NCI-H187 treated with DMSO at 0.1 percent for 48 hours (cell line): ENCODE measurements at places on chromosomes 3 and 15.

GRCh38 chr3:29331035-29331434 is 50.2 kb downstream of the RBMS3 start:
- DNase-seq: no peak

DNA sequence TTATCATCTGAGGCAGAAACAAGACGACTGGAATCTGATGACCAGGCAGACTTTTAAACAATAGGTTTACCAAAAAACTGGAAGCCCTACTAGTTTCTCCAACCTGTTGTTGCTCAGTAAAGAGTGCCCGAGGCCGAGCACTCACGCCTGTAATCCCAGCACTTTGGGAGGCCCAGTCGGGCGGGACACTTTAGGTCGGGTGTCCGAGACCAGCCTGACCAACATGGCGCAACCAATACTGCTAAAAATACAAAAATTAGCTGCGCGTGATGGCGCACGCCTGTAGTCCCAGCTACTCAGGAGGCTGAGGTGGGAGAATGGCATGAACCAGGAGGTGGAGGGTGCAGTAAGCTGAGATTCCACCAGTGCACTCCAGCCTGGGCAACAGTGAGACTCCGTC is 1.1 kb upstream of the WDR5B start:
- DNase-seq: no peak

DNA sequence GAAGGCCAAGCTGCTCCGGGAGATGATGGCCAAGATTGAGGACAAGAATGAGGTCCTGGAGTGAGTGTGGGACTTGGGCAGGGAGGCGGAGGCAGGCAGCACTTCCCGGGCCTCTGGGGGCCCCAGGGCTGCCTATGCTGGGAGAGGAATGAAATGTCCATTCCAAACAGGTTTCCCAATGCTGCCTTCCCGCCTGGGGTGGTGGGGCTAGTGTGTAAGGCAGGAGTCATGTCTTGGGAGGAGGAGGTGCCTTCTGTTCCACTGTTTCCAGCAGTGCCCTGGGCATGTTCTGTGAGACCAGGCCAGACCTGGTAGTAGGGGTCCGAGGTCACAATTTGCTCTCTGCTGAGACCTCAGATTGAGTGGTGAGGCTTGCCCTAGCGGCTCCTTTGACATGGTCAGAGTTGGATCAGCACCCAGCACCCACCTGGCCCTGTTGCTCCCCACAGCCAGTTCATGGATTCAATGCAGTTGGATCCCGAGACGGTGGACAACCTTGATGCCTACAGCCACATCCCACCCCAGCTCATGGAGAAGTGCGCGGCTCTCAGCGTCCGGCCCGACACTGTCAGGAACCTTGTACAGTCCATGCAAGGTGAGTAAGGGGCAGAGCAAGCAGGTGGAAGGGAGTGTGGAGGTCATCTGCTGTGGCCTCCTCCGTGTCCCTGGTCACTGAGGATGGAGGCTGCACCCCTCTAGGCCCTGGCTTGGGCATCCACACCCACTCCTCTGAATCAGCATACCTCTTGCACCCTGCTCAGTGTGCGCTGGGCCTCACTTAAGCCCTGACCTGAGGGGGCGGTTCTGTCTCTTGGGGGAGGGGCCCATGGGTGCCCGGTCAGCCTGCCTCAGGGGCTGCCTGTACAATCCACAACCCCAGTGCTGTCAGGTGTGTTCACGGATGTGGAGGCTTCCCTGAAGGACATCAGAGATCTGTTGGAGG is 27.3 kb downstream of the PTPN23 start:
- no peak for DNase-seq

DNA sequence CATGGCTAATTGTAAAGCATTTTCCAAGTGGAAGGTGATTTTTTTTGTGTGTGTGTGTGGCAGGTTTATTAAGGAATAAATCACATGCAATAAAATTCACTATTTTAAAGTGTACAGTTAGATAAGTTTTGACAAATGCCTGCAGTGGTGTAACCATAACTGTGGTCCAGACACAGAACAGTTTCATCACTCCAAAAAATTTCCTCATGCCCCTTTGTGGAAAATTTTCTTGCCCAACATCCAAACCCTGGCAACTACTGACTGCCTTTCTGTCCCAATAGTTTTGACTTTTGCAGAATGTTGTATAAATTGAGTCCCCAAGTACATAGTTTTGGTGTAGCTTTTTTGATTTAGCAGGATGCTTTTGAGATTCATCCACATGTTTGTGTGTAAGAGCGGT is 135.1 kb upstream of the KLHL25 start:
- no peak for DNase-seq

DNA sequence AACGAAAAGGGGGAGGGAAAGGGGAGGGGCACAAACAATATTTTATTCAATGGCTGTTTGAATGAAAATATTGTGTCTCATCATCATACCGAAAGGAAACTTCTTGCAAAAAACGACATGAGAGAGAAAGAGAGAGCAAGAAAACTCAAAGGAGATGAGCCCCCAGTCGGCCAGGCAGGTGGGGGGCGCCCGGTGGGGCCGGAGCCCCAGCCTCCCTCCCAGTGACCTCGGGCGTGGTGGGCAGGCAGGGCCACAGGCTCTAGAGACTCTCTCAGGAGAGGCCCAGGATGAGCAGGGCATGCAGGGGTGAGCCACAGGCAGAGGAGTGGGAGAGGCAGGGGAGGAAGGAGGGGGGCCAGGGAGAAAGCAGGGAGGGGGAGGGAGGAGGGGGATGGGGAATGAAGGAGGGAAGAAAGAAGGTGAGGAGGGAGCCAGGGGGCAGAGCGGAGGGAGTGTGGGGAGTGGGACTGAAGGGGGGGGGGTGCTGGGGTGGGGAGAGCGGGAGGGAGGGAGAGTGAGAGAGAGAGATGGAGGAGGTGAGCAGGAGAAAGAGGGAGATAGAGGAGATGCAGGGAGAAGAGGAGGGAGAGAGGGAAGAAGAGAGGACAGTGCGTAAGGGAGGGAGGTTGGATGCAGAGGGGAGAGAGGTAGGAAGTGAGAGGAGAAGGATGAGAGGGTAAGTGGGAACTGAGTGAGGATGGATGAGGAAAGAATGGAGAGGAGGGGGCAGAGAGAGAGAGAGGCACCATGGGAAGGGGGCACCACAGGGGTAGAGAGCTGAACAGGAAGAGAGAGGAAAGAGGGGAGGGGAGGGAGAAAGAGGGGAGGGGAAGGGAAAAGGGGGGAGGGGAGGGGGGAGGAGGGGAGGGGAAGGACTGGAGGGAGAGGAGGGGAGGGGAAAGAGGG is 14.1 kb upstream of the TMEM115 start:
- DNase-seq: no peak

- no peak for DNase-seq
These were observed 18.3 kb downstream of the ANP32A start for GRCh38 chr15:68802373-68802772.

DNA sequence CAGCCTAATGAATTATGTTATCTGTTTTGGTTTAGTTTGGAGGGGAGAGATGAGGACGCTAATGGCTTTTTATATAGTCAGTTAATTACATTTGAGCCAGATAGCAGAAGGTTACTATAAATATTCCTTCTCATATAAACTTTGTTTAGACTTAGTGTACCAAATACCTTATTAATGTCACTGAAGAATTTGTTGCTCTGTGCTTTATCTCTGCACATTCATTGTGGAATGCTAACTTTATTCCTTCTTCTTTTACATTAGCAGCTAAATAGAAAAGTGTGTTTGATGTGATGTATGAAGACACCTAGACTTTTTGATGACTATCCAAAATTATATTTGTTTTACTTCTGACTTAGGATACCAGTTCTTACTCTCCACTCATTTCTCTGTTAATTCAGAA is 105.2 kb downstream of the EPHA3 start:
- DNase-seq: no peak

DNA sequence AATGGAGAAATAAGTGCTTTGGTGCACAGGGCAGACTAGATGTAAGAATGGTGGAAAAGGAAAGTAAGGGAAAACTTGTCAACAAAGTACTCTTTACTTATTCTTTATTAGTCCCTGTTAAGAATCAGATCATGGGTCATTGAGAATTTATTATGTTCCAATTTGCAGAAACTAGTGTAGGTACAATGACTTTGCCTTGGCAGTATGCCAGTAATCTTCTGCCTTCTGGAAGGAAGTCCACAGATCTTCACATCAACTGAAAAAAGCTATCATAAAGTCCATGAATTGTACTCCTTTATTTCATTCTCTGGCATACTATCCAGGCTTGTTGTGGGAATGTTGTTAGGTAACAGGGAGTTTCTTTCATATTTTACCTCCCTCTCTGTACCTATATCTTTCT is 88.2 kb upstream of the FLNB start:
- DNase-seq: no peak

- no peak for DNase-seq
These were observed 743.5 kb upstream of the ARPP21 start for GRCh38 chr3:34895841-34896240.

DNA sequence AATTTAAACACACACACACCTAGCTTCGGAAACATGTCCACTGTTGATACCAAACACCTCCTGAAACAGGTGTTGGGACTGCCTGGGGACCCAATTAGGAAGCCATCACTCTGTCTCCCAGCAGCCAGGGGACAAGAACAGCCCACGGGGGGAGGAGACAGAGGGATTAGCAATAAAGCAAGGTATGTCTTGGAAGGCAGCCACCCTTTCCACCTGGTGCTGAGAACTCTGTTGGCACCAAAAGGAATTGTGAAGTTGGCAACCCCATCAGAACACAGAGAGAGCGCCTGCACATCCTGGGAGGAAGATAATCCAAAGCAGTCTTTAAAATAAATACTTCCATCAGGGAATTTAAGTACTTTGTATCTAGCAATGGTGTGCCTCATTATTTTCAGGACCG is 111.0 kb downstream of the ADAMTS17 start:
- no peak for DNase-seq

GRCh38 chr3:55367384-55367783 is 119.7 kb downstream of the WNT5A start:
- no peak for DNase-seq

- no peak for DNase-seq
These were observed 62.7 kb downstream of the SNRK start for GRCh38 chr3:43348852-43349574.

DNA sequence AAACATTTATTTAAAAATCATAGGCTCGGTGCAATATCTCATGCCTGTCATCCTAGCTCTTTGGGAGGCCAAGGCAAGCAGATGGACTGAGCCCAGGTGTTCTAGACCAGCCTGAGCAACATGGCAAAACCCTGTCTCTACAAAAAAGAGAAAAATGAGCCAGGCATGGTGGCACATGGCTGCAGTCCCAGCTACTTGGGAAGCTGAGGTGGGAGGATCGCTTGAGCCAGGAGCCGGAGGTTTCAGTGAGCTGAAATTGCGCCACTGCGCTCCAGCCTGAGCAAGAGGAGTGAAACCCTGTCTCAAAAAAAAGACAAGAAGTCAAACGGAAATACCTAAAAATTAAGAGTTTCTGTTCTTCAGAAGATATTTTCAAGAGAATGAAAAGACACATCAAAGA is 122.3 kb downstream of the RSL24D1 start:
- no peak for DNase-seq

GRCh38 chr15:65385870-65386258 is 8.1 kb upstream of the IGDCC3 start:
- no peak for DNase-seq

- no peak for DNase-seq
These were observed 115.2 kb upstream of the TP63 start for GRCh38 chr3:189516039-189516438.

- no peak for DNase-seq
These were observed 154.3 kb downstream of the RBPMS2 start for GRCh38 chr15:64621056-64621455.

DNA sequence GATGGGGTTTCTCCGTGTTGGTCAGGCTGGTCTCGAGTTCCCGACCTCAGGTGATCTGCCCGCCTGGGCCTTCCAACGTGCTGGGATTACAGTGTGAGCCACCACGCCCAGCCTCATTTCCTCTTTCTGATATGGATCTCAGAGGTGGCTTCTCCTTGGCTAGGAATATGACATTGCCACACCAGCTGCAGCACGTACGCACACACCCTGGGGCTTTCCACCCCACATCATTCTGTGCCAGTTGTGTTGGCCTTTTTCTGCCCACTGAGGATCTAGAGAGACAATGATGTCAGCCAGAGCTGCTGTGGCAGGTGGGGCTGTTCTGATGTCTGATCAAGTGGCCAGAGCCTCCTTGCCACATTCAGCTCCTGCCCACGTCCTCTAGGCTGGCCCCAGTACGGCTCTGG is 29.0 kb downstream of the TMEM45A start:
- no peak for DNase-seq

GRCh38 chr3:191372122-191372521 is 41.8 kb upstream of the UTS2B start:
- no peak for DNase-seq

GRCh38 chr3:31804251-31805051 is 176.6 kb downstream of the OSBPL10 start:
- DNase-seq: no peak

- no peak for DNase-seq
These were observed 95.5 kb upstream of the SETMAR start for GRCh38 chr3:4207672-4208071.

DNA sequence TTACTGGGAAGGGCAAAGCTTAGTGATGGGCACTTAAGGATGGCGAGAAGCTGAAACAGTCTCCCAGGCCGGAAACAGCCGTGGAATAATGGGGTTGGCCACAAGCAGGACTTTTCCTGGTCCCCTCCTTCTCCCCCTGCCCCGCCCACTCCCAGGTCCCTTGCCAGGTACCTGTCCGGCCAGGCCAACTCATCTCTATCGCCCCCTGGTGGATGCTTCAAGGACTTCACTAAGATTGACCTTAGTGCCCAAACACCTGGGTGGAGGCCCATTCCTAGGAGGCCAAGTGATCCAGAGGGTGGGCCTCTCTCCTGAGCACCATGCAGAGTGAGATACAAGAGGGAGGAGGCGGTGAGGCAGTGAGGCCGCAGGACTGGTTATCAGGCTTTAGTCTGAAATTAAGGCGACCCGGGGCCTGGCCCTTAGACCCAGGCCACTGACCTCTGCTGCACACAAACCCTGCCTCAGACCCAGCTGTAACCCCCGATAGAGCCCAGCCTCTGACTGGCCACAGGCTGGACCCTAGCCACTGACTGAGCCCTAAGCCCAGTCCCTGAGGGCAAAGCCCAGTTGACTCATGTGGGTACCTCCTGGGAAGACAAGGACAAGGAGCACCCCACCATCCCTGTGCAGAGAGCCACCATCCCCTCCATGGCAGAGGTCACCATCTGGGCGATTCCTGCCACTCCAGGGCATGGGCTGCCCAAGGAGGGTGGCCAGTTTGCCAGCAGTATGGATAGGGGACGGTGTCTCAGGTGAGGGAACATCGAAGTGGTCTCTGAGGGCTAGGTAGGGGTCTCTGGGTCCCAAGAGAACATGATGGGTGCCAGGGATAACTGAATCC is 37.6 kb downstream of the VIPR1 start:
- DNase-seq: no peak

GRCh38 chr3:104846270-104846669 is 520.4 kb upstream of the ALCAM start:
- DNase-seq: no peak

DNA sequence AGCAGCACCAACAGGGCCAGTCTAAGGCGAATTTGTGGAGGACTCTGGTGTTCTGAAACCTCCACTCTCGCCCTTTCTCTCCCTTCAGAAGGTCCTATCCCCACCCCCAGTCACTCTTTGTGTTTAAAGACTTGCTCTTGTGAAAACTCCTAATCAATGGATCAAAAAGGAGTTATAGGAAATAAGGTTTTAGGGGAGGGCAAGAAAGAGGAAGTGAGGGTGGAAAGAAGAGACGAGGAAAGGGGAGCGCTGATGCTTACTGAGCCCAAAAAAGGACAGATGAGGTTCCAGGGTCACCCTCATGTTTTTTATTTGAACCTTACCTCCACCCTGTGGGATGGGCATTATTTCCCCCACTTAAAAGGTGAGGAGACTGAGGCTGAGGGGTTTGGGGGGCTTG is 70.0 kb upstream of the SLC6A11 start:
- DNase-seq: no peak

- no peak for DNase-seq
These were observed 142.0 kb upstream of the SLCO3A1 start for GRCh38 chr15:91711384-91712033.
